ENCODE measurements at places on chromosomes 1 and 21. TPM values are rescaled to one million over a fixed set of nuclear protein-coding genes. Genes with fewer than 3 reads are reported as not detected.
A peak's percentile ranks its signal among the peaks of the same experiment; 100 is the strongest.

Gene LCE2B
- not detected for total RNA-seq

Gene CLEC20A
- not detected for total RNA-seq

DNA sequence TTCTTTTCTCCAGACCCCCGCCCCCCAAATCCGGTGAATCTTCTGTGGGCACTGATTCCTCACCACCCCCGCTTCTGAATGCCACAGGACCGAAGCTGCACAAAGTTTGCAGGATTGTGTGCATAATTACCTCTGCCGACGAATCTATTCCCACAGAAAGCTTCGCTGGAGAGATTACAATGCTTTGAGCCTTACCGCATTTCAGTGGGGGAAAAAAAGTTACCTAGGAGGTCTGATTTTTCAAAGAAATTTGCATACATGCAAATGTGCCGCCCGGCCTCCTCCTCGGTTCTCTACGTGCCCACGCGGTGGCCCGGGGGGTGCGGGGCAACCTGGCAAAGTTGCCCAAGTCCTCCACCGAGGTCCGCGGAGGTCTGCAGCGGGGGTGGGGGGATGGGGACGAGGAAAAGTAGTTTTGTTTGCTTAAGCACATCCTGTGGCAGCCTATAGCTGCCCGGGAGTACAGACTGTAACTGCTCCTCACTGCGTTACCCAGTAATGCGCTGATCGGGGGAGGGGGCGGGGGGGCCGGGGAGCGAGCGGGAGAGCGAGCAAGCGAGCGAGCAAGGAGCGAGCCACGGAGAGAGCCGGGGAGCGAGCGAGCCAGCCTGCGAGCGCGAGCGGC lies 563 bp upstream of the NFIA start:
- peak overlapping the region; percentile 93 for H3K4me3 ChIP-seq
- peaks cover 54% of the 10 kb centered on the region for H3K4me1 ChIP-seq
- no peaks in the 10 kb centered on the region for H3K27me3 ChIP-seq
- no peak for DNase-seq
- no peaks in the 10 kb centered on the region for H3K36me3 ChIP-seq

GRCh38 chr1:211789641-211790464 lies 40.7 kb downstream of the LPGAT1 start:
- no peaks in the 10 kb centered on the region for H3K4me1 ChIP-seq
- no peak overlapping the region for H3K4me3 ChIP-seq
- DNase-seq = no peak
- peaks cover 13% of the 10 kb centered on the region for H3K36me3 ChIP-seq

DNA sequence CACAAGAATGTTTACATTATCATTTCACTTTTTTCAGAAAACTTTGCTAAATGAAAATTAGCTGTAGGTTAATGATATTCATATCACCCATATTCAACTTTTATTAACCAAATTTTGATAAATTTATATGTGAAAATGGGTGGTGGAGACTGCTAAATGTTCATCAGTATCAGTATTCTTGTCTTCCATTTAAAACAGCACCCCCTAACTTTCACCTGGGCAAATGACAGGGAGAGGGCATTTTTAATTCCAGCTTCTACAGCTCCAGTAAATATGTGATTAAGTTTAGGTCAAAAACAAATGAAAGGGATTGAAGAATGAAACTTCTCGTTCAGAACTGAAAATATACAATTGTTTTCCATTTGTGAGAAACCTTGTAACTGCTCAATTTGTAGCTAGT lies 722.2 kb downstream of the KCNT2 start:
- H3K4me3 ChIP-seq = no peak overlapping the region
- H3K4me1 ChIP-seq = no peaks in the 10 kb centered on the region
- no peaks in the 10 kb centered on the region for H3K27me3 ChIP-seq
- H3K27ac ChIP-seq = no peak overlapping the region
- no peak for DNase-seq
- no peaks in the 10 kb centered on the region for H3K36me3 ChIP-seq

DNA sequence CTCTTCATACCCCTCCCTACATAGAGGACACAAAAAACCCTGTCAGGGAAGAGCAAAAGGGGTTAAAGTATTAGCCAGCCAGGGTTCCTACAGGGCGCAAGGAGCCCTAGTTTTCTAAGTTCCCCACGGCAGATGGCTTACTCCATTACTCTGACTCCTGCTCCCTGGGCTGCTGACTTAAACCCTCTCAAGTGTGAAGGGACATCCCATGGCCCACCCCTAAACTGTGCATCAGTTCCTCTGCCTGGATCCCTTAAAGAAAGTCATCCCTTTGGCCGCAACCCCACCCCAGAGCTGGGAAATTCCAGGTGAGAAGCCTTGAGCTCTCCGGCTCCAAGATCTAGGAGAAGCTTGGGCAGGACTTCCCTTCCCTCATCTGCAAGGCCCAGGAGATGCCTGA lies 236.0 kb downstream of the TOMM20 start:
- no peak for DNase-seq
- peaks cover 21% of the 10 kb centered on the region for H3K4me1 ChIP-seq
- no peaks in the 10 kb centered on the region for H3K36me3 ChIP-seq

DNA sequence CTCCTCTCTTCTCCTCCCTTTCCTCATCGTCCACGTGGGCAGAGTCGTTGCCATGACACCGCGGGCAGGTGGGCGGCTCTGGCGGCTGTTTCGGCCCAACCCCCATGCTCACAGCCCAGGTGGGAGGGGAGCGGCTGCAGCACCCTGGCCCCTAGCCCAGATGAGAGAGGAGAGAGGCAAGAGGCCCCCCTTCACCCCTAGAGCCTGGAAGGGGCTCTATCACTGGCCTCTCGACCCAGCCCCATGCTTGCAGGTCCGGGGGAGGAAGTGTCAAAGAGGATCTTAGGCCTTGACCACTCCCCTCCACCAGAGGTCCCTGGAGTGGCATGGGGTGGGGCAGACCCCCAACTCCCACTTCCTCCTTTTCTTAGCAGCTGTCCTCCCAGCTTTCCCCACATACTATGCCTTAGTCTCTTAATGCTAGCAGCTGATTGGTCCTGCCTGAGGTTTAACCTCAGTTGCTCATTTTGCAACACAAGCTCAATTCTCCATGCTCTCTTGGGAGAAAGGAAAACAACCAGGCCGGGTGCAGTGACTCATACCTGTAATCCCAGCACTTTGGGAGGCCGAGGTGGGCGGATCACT lies 10.4 kb downstream of the DLGAP3 start:
- H3K36me3 ChIP-seq = no peaks in the 10 kb centered on the region
- no peak for DNase-seq
- no peak overlapping the region for H3K4me3 ChIP-seq
- H3K27ac ChIP-seq = no peak overlapping the region
- H3K27me3 ChIP-seq = no peaks in the 10 kb centered on the region

DNA sequence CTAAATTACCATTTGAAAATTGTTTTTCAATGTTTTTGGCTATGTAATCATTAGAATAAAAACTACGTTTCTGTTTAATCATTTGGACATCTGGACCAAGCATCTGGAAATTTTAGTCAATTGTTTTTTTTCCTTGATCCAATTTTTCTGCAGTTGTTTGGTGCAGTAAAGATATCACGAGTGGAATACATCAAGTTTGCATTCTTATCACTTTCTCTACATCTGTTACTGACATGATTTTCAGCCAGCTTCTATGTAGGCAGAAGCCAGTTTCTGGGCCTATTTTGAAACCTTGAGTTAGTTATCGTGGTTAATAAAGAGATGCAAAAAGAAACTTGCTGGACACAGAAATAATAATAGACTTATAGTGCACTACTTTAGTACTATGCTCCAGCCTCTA lies 277.9 kb upstream of the ADAMTS5 start:
- peaks cover 5% of the 10 kb centered on the region for H3K4me1 ChIP-seq
- no peak for DNase-seq
- peak overlapping the region; percentile 14 for H3K27ac ChIP-seq
- no peak overlapping the region for H3K4me3 ChIP-seq

DNA sequence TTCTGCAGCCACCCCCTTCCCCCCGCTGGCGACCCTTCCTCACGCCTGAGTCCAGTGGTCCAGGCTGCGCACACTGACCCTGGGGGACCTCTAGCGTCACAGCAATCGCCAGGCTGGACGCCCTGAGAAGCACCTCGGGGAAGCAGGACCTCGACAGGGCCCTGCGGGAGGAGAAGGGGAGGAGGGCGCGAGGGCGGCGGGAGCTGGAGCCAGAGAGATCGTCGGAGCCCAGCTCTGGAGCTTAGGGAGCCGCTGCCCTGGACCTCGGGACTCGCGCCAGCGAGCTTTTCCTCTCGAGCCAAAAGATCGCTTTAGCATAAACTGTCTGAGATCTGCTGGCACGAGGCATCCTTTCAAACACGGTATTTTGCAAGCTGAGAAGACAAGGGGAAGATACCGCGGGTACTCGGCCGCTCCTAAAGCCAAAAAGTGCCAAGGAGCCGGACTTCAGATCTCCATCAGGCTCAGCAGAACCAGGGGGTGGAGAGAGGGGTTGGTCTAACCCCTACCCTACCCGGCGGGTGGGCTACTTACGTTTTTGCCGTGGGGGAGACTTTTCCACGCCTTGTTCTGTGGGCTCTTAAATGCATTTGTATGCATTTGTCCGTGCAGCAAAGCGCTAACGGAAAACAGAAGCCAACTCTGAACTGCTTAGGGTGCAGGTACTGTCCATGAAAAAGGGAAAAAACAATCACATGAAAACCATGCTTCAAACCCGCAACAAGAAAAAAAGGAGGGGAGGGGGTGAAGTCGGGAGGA lies 586 bp downstream of the COL24A1 start:
- no peak for DNase-seq
- no peaks in the 10 kb centered on the region for H3K27me3 ChIP-seq
- no peaks in the 10 kb centered on the region for H3K36me3 ChIP-seq
- peaks cover 24% of the 10 kb centered on the region for H3K4me1 ChIP-seq
- H3K27ac ChIP-seq = peak overlapping the region; percentile 60
